ENCODE measurements at places on chromosomes 11 and 22.

GRCh38 chr11:125946712-125947418 is 1.0 kb downstream of the VSIG10L2 start:
- DNase-seq: no peak

GRCh38 chr11:113075586-113076095 is 114.4 kb downstream of the NCAM1 start:
- no peak for DNase-seq

- no peak for DNase-seq
Observed at GRCh38 chr11:71300187-71300586, 47.8 kb upstream of the SHANK2 start.

- peak; percentile 60 for DNase-seq
Observed at GRCh38 chr11:32960553-32961164, 55.0 kb upstream of the DEPDC7 start.

DNA sequence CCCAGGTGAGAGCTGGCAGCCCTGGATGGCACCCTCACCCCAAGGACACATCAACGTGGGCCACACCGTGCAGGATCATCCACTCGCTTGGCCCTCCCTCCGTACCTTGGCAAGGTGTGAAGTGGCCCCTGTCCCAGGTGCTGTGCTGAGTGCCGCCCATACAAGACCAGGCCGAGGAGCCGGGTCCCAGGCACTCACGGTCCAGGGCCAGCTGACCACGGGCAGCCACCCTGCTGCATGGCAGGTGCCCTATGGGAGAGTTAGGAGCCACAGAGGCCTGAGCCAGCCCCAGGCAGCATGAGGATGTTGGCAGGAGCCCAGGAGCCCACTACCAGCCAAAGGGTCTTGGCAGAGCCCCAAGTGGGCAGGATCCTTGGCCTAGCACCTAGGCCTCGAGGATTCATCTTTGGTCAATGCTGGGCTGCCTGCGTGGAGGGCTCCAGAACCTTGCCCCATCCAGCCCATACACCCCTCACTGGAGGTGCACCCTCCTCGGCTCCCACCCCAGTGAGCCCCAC is 19.6 kb downstream of the RTN4R start:
- no peak for DNase-seq
